ENCODE measurements at places on chromosomes 11 and 22. TPM values are rescaled to one million over a fixed set of nuclear protein-coding genes. Genes with fewer than 3 reads are reported as not detected.
A peak's percentile ranks its signal among the peaks of the same experiment; 100 is the strongest.

Gene SCN4B
- polyA plus RNA-seq, result 0.36 TPM

Gene APOA4
- not detected for polyA plus RNA-seq

Gene CSRP3
- polyA plus RNA-seq, result not detected

Gene GSTT2
- polyA plus RNA-seq, result 0.16 TPM

DNA sequence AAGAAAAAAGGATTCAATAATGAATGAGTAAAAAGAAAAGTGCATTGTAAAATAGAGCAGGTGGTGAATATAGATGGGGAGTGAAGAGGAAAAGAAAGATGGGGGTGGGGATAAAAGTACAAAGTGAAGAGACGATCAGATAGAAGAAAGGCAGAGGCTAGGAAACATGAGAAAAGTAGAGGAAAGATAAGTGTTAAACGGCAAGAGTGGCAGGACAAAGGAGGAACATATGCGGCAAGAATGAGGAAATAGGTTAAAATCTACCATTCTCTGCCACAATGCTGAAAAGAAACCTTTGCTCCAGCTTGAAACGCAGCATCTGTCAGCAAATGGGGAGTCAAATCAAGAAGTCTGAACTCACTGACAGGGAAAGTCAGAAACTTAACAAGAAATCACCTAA lies 6.8 kb downstream of the FUT4 start:
- DNase-seq, result no peak

GRCh38 chr11:116366980-116367645 lies 405.7 kb downstream of the BUD13 start:
- no peak for DNase-seq

Gene MMP10
- 0.29 TPM for polyA plus RNA-seq

DNA sequence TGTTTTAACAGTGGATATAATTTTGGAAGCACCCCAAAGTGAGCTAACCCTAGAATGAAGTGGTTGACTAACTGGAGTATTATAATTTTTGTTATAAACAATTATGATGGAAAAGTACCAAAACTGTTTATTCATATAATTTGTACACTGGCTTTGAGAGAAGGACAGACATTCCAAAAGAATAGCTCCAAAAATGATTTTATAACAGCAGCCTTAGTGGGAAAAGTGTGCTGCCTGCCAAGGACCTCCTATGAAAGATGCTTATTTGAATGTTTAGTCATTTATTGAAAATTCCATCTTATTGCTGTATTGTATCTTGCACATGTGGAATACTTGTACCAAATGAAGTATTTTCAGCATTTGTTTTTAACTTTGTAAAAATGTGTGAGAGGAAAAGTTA lies 169.8 kb downstream of the GUCY1A2 start:
- no peak for DNase-seq

Gene RRP7A
- 42.3 TPM for polyA plus RNA-seq

GRCh38 chr11:46896719-46897406 lies 21.5 kb downstream of the LRP4 start:
- DNase-seq, result no peak

Gene NPAS4
- 0.72 TPM for polyA plus RNA-seq

DNA sequence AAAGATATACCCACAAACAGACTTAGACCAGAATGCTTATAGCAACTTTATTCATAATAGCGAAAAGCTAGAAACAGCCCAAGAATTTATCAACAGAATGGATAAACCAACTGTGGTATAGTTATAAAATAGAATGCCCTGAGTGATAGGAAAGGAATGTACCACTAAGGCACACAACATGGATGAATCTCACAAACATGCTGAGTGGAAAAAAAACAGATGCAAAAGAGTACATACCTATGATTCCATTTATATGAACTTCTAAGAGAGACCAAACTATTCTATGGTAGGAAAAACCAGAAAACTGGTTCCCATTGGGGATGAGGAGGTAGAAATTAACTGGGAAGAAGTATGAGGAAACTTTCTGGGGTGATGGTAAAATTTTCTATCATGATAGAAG lies 40.4 kb upstream of the GRIK4 start:
- DNase-seq, result peak; percentile 70

Gene CSNK2A3
- polyA plus RNA-seq, result 1.3 TPM

DNA sequence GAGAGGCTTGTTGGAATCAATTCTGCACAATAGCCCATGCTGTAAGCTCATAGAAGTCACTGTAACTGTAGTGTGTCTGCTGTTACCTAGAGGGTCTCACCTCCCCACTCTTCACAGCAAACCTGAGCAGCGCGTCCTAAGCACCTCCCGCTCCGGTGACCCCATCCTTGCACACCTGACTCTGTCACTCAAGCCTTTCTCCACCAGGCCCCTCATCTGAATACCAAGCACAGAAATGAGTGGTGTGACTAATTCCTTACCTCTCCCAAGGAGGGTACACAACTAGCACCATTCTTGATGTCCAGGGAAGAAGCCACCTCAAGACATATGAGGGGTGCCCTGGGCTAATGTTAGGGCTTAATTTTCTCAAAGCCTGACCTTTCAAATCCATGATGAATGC lies 13.3 kb downstream of the SERPIND1 start:
- no peak for DNase-seq

- no peak for DNase-seq
Measured at GRCh38 chr11:62897311-62897710, 16.6 kb downstream of the SLC3A2 start.

GRCh38 chr11:75233754-75234172 lies 6.8 kb upstream of the TPBGL start:
- DNase-seq, result no peak

- no peak for DNase-seq
Measured at GRCh38 chr11:40274017-40274416, 1185.4 kb downstream of the LRRC4C start.

GRCh38 chr22:48661984-48662383 lies 1165.7 kb downstream of the BRD1 start:
- DNase-seq, result no peak

DNA sequence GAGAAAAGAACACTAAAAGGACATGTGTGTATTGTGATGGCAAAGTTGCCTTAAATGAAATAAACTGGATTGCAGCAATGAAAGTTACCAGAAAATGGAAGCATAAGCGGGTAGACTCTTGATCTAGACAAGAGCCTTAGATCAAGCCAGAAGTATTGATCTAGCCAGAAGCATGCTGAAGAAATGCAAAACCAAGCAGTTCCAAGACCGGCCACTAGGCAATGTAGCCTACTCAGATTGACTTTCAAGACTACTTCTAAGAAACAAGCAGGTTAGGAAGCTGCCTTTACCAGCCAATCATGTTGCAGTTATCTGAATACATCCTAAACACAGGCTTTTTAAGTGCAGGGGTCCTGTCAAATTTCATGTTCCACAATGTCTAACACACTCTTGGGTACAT lies 54.6 kb downstream of the KCNA4 start:
- DNase-seq, result no peak

GRCh38 chr11:44731685-44732430 lies 5.1 kb downstream of the TSPAN18 start:
- no peak for DNase-seq

GRCh38 chr22:39724857-39725256 lies 154.3 kb downstream of the CACNA1I start:
- no peak for DNase-seq

Gene NLRP14
- 0.04 TPM for polyA plus RNA-seq

GRCh38 chr11:104546501-104546900 lies 351.8 kb downstream of the CASP12 start:
- no peak for DNase-seq

GRCh38 chr11:23574149-23574548 lies 713.9 kb upstream of the CCDC179 start:
- no peak for DNase-seq

DNA sequence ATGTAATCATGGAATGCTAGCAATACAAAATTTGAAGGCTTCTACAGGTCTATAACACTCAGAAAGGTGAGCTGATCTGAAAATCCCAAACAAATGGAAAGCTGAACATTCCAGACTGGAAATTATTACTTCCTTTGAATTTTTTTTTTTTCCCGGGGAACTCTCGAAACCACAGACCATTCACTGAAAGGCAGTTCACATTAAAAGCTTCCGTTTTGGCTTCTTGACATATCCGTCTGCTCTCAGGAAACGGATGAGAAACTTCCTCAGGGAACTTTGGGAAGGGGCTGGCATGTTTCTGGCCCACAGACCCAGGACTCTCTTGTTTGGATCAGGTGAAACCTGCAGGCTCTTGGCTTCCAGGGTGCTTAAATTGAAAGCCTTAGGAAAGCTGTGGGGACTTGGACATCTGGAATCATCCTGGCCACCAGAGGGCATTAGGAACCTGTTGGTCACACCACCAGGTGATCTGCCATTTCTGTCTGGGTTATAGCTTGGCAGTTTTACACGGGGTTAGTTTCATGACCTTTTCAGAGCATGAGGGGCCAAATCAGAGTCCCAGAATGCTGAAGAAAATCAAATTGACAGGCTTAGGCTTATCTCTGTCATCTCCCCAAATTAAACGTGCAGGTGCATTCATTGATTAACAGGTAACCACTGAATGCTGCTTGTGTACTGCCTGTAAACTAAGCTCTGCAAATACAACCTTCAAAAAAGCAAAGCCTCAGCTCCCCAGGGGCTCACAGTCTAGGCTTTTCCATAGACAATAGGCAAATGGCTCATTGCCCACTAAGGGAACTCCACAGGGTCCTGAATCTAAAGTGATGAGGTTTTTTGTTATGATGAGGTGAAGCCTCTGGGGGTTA lies 22.7 kb upstream of the GRAMD1B start:
- DNase-seq, result no peak

DNA sequence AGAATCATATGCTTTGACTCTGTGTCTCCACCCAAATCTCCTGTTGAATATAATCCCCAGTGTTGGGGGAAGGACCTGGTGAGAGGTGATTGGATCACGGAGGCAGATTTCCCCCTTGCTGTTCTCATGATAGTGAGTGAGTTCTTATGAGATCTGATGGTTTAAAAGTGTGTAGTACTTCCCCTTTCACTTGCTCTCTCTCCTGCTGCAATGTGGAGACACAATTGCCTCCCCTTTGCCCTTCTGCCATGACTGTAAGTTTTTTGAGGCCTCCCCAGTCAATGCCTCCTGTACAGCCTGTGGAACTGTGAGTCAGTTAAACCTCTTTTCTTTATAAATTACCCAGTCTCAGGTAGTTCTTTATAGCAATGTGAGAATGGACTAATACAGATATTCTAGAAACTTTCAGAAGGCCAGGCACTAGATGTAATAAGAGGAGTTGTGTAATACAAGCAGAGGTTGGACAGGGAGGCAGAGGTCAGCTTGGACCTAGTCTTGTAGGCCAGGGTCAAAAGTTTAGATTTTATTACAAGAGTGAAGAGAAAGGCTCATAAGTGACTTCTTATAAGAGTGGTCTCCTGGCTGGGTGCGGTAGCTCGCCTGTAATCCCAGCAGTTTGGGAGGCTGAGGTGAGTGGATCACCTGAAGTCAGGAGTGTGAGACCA lies 9.3 kb upstream of the SERPING1 start:
- no peak for DNase-seq

- no peak for DNase-seq
Measured at GRCh38 chr11:6083129-6083528, 24.4 kb upstream of the OR56B4 start.

DNA sequence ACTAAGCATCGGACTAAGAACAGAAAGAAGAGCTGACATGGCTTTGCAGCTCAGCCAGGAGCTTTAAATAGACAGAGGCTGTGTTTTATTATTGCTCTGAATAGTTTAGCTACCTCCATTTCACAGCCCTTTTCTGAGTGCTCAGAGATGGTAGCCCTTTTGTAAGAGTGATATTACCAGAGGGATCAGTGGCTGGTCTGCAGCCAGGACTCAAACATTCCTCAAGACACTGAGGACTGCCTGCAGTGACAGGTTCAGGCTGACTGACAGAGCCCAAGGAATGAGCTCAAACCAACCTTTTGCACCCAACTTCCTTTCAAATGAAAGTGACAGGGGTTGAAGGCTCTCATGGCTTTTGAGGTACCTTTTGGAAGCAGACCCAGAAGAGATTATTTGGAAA lies 189.0 kb downstream of the DDX10 start:
- DNase-seq, result no peak

DNA sequence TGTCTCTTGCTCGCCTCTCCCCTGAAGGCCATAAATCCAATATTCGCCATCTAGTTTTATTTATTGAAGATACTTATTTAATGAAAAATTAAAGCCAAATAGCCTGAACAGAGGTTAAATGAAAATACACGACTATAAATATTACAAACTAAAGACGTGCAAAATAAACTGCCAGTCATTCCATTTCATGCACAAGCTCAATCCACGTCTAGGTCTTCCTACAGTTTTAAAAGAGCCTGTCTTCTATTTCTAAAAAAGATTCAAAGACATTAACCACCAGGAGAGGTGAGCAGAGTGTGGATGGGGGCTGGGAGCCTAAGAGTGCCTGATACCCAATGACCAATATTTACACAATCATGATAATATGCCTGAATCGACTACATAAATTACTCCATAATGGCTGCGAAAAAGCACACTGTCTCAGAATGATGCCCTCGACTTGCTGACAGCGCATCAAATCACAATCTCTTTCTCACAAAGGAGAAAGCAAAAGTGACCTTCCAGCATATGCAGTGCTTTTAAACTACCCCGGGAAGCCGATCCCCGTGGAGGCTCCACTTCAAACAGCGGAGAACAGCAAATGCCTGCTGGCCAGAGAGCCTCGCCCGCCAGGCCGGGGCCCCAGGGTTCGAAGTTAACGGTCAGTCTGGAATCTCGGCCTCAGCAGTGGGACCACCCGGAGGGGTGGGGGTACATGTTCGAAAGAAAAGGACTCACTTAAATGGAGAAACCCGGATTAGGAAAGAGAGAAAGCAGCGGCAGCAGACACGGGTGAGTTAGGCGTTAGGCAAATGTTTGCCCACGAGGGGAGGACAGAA lies 1.7 kb downstream of the FCHSD2 start:
- no peak for DNase-seq

GRCh38 chr11:125281831-125282595 lies 117.5 kb downstream of the PKNOX2 start:
- no peak for DNase-seq

Gene MDK
- polyA plus RNA-seq, result 77.0 TPM

- DNase-seq, result no peak
Measured at GRCh38 chr11:122711831-122712381, 56.4 kb downstream of the UBASH3B start.

Gene ISX
- not detected for polyA plus RNA-seq

DNA sequence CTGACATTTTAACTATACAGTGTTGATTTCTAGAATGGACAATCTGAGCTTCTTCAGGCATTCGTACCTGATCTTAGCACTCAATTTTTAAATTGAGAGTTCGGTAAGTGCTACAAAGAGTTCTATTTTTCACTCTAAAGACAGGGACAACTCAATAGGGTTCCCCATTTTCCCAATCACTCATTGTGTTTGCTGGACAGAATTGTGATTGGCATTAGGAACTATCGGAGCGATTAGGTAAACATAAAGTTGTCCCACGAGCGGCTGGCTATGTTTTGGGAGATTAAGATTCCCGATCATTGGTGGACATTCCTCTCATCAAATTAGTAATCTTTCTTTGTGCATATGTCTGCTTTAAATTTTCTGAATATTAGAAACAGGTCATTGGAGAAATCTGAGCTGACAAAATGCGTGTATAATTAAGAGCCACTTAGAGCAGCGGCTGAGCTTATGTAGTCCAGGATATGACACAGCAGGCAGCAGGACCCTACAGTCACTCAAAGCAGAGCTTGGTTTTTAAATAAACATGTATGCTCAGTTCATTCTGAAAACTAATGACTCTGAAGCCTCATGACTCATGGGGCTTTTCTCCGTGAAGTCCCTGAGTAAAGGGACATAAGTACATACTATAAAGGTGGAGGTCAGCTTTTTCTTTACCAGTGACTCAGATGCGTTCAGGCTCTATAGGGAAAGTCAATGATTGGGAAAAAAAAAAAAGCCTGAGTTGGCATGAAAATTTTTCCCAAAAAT lies 109.4 kb downstream of the GRIA4 start:
- no peak for DNase-seq

Data from BJ (cell line).